Hypothalamus (tissue), 51 donors: ENCODE measurements at places on chromosomes 7 and 10.
A peak's percentile ranks its signal among the peaks of the same experiment; 100 is the strongest.

GRCh38 chr7:70568674-70569334, 563.1 kb upstream of the GALNT17 start:
- DNase-seq: no peak

DNA sequence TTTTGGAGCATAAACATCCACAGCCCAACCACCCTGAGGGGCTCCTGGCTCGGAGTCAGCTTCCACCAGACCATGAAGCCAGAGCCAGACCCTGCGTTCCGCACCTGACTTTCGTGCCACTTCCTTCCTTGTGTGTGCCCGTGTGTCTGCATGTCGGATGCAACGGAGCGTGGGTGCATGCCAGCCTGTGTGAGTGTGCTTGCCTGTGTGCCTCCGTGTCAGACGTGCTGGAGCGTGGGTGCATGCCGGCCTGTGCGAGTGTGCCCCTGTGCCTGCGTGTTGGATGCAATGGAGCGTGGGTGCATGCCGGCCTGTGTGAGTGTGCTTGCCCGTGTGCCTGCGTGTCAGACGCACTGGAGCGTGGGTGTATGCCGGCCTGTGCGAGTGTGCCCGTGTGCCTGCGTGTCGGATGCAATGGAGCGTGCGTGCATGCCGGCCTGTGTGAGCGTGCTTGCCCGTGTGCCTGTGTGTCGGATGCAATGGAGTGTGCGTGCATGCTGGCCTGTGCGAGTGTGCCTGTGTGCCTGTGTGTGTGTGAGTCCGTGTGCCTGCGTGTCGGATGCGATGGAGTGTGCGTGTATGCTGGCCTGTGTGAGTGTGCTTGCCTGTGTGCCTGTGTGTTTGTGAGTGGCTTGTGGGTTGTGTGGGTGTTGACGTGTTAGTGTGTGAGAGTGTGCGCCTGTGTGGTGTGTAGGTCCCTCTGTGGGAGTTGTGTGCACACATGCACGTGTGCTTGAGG, 28.1 kb upstream of the KNDC1 start:
- no peak for DNase-seq

DNA sequence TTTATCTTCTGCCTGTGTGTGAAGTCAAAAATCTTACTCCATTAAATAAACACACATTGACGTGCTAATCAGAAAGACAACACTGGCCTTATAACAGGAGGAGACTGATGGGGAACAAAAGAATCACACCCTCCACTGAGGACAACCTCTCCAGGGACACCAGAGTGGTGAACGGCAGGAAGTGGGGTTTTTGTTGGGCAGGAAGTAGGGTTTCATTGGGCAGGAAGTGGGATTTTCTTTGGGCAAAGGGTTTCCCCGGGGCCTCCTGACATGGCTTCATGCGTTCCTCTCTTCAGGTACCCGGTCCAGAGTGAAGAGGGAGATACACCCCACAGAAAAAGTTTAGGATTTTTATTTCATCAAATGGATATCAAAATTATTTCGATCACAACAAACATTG, 30.6 kb downstream of the ADARB2 start:
- no peak for DNase-seq

DNA sequence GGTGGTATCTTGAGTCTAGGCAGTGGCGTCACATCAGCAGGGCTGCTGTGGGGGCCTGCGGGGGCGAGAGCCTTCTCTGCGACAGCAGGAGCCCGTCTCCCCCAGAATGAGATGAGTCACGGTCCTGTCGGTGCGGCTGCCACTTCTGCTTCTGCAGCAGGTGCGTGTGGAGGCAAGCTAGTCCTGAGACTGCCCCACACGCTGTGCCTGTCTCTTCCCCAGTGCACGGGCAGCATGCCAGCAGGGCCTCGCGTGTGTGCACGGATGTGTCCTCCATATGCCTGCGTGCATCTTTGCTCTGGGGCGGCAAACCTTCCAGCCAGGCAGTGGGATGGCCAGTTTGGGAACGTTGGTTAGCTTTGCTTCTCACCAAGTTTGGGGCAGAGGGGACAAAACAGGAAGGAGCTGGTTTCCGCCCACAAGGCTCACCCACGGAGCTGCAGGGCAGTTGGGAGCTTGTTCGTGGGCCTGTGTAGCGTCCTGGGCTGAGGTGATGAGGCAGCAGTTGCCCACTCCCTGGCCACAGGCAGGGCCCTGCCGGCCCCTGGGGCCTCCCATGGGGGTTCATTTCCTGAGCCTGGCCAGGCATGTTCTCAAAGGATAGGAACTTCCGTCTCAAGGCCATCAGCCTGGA, 60.8 kb upstream of the PPIF start:
- peak; percentile 43 for DNase-seq

DNA sequence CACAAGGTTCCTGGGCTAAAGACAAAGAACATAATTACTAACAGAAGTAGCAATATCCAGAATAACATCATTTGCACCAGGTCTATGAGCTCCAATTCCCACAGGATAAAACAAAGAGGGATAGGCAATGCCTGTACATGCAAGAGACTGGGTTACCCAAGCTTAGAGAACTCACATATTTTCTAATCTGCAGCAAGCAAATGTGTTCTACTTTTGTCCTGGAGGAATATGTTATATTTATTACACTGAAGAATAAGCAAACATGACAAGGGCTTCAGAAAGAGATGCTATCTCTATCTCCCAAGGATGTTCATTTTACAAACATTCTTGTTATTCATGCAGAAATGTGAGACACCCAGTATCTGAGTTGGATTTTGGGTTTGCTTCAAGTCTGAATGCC, 118.6 kb downstream of the MDFIC start:
- no peak for DNase-seq

DNA sequence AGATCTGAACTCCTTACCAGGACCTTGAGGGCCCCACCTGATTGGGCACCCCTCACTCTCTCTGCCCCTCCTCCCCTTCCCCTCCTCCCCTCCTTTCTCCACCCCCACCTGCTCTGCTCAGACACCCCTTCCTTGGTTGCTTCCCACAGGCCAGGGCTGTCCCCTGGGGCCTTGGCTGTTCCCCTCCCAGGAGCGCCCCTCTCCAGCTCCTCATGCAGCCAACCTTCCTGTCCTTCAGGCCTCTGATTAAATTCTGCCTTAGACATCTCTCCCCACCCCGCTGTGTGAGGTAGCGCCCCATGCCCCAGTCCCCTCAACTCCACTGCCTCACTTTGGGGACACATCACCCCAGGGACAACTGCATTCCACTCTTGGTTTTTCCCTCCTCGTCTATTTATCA, 32.4 kb downstream of the HTRA1 start:
- no peak for DNase-seq

- no peak for DNase-seq
These were observed 958.2 kb upstream of the AUTS2 start for GRCh38 chr7:68640103-68640502.

DNA sequence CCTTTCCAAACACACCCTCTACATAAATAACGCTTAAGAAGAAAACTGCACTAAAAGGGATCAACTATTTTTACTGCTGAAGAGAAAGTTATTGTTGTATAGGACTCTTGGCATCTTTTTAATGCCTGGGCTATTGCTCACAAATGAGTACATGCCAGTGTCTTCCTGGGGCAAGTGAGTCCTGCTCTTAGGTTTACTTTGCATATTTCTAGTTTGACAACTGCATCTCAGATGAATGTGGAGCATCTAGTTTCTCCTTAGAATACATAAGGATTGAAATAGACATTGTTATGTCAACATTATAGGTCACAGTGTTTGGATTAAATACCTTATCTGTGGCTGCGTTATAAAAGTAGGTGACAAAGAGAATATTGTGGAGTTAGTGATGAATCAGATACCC, 44.5 kb downstream of the PSMC2 start:
- DNase-seq: no peak

DNA sequence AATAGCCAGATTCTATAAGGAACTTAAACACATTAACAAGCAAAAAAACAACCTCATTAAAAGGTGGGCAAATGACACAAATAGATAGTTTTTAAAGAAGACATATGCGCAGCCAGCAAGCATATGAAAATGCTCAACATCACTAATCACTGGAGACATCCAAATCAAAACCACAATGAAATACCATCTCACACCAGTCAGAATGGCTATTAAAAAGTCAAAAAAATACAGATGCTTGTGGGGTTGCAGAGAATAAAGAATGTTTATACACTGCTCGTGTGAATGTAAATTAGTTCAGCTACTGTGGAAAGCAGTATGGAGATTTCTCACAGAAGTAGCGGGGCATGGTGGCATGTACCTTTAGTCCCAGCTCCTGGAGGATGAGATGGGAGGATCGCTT, 164.0 kb downstream of the CHRM2 start:
- no peak for DNase-seq

- DNase-seq: no peak
These were observed 4.8 kb upstream of the DMTF1 start for GRCh38 chr7:87147500-87147899.

DNA sequence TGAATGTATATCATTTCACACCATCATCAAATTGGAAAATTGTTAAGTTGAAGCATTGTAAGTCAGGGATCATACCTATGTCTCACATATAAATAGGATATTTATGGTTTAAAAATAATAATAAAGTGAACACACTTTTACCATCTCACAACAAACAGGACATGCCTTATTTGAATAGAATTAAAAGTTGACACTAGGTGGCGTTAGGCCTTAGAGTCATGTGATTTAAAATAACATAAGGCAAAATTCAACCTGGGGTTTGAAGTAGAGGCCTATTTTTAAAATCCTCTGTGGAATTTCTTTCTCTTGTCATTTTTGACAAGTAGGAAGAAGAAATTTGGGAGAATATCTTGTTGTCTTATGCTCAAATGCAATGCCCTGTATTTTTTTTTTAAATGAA, 184.7 kb upstream of the PCDH15 start:
- no peak for DNase-seq
